ENCODE measurements at places on chromosomes 5 and 9. TPM values are rescaled to one million over a fixed set of nuclear protein-coding genes. Genes with fewer than 3 reads are reported as not detected.

STK32A gene
- total RNA-seq = not detected

ENTPD2 gene
- total RNA-seq = not detected

PURA gene
- 13.2 TPM for total RNA-seq

DNA sequence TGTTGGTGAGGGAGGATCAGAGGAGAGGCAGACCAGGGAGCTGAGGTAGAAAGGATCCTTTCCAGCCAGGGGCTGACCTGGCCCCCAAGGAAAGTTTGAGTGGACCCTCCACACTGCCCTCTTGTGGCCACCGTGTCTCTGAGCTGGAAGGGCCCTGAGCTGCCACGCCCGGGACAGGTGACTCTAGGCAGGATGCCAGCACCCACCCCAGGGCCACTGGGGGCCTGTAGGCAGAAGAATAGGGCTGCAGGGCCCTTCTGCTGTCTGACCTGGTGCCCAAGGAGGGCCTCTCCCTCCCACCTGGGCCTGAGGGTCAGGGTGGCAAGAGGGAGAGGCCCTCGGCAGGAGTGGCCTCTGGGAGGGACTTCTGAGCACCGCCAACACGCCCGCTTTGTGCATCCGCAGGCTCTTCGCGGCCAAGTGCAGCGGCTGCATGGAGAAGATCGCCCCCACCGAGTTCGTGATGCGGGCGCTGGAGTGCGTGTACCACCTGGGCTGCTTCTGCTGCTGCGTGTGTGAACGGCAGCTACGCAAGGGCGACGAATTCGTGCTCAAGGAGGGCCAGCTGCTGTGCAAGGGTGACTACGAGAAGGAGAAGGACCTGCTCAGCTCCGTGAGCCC is 76.8 kb downstream of the LMX1B start:
- peak; percentile 48 for DNase-seq

DNA sequence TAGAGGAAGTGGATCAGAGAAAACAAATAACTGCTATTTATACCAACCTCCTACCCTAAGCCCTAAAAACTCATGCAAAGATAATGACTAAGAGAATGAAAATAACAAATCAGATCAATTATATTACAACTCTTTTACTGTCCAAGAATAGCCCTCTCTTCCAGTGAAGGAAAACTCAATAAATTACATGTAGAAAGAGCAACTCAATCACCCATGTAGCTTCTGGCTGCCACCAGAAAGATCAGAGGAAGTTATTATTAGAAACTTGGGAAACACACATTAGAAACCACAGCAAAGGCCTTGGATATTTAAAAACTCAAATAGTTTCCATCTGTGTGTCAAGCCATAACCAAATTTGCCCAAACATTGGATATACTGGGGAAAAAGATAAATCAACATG is 134.0 kb upstream of the TARS1 start:
- no peak for DNase-seq

GRCh38 chr5:15249152-15249551 is 250.8 kb upstream of the FBXL7 start:
- no peak for DNase-seq

DNA sequence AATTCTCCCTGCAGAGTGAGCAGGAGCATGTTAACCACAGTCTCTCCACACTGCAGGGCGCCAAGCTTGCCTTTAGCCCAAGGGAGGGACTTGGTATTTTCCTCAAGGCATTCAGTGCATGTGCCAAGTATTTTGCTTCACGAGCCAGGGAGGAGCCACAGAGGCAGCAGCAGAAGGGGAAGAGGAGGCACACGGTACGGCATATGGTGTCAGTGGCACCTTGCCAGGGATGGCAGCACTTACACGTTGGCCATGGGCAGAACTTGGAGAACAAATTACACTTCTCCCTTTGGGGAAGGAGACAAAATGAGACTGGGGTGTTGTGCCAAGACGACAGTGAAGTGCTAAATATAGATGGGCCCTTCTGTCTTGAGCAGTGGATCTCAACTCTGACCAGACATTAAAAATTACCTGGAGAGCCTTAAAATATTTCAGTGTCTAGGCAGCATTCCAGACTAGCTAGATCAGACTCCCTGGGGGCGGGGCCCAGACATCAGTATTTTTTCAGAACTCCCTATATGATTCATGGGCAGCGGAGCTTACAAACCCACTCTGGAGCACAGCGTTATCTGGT is 155.8 kb downstream of the DRD1 start:
- no peak for DNase-seq

DNA sequence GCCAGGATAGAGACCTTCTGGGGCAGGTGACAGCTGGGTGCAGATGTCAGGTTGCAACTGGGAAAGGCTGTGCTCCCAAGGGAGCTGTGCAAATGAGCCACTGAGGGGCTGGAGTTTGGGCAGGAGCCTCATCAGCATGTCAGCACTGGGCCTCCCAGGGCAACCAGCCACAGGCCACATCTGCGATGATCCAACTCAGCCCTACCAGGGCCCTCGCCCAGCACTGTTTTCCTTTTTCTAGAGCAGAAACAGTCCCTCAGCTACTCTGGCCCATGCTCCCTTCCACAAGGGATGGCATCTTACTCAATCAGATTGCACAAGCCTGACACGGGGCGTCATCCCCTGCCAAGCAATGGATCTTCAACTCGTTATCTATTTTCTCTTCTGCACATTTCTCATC is 24.8 kb downstream of the NIPAL4 start:
- DNase-seq = no peak

DNA sequence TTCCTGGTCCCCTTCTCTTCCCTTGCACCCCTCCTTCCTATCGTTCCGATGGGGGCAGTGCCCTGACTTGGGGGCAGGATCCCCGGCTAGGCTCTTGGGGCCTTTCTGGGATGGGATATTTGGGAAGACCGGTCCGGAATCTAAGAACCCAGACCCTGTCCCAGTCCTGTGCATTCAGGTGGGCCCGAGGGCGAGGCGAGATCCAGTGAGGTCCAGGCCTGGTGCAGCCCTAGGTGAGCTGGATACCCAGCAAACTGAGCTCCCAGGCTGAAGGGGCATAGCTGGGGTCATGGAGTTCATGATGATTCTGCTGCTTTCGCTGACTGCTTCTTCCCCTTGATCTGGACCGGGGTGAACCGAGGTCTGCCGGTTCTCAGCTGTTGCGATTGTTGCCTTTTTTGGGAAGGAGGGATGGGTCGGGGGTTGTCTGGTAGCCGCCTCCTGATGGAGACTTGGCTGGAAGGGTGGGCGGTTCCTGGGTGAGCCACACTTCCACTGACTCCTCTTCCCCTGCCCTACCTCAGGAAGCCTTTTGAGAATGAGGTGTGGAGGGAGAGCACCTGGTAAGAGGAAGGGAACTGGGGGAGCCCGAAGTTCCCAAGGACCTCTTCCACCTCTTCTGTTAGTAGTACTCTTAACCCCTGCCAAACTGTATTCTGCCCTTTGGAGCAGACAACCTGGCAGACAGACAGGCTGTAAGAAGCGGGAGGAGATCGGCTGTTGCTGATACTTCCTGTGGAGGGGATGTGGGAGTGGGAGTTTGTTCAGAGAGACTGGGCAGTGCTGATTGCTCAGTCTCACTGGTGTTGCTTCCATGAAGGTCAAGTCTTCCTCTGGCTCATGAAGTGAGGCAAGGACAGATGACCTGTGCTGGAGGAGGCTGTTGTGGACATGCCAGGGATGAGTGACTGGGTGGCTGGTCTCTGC is 1.0 kb downstream of the LRRC8A start:
- no peak for DNase-seq

- DNase-seq = peak; percentile 29
Measured at GRCh38 chr5:142611154-142611553, 74.7 kb downstream of the FGF1 start.

DNA sequence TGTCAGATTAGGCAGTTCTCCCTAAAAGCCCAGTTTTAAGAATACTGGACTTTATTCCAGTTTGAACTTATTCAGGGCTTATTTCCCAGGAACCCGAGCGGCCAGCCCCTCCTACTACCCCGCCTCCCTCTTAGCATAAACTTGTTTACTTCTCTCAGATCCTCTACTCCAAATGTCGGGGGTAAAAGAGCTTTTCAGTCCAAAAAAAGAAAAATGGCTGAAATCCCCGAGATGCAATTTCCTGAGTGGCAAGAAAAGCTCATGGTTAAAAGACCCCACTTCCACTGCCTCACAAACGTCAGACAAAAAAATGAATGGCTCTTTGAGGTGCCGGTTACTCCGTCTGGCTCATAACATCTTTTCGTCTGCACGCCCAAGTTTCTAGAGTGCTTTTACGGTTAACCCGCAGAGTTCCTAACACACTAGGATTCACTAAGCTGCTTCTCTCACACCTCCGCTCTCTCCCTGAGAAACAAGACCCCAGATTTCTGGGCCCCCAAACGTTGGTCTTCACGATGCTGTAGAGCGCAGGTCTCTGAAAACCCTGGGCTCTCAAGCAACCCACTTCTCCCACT is 402 bp downstream of the BRD8 start:
- no peak for DNase-seq

DNA sequence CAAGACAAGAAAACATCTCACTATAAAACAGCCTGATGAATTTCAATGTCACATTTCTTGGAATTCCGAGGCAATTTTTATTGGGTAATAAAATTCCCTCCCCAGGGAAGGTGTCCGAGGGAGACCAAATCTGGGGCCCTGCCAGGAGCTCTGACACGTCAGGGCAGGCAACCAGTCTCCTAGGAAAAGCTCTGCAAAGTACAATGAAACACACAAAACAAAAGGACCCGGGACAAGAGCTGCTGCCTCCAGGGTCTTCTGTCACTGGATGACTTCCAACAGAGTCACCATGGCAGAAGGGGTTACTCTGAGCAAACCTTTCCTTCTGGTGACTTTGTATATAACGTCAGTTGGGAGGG is 50.8 kb downstream of the SAXO1 start:
- DNase-seq = no peak

GRCh38 chr9:104895572-104895971 is 32.4 kb downstream of the ABCA1 start:
- no peak for DNase-seq

- no peak for DNase-seq
Measured at GRCh38 chr9:127417131-127418036, 6.8 kb upstream of the ZNF79 start.
